GM23338 (cell line): ENCODE measurements at places on chromosomes 3 and 15. TPM values are rescaled to one million over a fixed set of nuclear protein-coding genes. Genes with fewer than 3 reads are reported as not detected.

Gene SEC22A
- total RNA-seq, result 24.1 and 26.7 TPM in 2 replicates

Gene CPA3
- total RNA-seq, result not detected in 2 replicates

Gene SLC28A2
- not detected in 2 replicates for total RNA-seq

Gene LIPC
- not detected in 2 replicates for total RNA-seq

Gene SLC49A4
- 13.0 and 16.8 TPM in 2 replicates for total RNA-seq

Gene FEZF2
- total RNA-seq, result 0.50 TPM in 1 of 2 replicates, not detected in the other

Gene PRR23A
- total RNA-seq, result not detected in 2 replicates

Gene ARL14
- total RNA-seq, result not detected in 2 replicates
